ENCODE measurements at places on chromosomes 5 and 9.
A peak's percentile ranks its signal among the peaks of the same experiment; 100 is the strongest.

DNA sequence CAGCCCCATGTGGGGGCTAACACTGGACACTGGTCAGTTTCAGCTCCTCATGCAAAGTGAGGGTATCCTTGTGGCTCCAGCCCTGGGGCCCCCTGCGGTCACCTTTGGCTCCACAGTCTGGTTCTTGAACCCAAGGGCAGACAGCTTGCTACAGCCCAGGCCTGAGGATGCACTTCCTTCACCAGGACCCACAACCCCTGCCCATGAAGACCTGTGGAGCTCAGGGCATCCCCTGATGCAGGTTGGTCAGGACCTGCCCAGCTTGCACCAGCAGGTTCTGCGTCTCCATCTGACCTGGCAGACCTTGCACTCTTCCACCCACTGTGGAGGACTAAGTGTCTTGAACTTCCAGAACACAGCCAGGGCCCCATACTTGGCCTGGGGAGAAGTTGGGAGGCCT is 3.7 kb upstream of the MRNIP start:
- no peak overlapping the region for H3K4me3 ChIP-seq
- peaks cover 37% of the 10 kb centered on the region for H3K4me1 ChIP-seq
- no peaks in the 10 kb centered on the region for H3K27me3 ChIP-seq
- H3K36me3 ChIP-seq, result peaks cover 40% of the 10 kb centered on the region
- no peak for ATAC-seq

DNA sequence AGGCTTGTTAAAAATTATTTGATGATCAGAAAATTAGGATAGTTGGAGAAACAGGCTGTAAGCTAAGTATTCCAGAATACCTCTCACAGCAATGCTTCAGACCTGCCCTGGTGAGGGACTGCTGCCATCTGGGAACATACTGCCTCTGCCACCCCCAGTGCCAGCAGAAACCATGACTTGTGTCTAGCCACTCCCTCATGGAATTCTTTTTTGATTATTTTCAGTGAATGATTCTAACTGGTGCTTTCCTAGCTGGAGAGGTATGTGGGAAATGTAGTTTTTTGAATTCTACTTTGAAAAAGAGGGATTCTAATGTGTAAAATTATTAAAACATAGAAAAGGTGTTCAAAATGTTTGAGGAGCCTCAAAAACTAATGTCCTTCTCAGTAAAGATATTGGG is 126.3 kb downstream of the HMHB1 start:
- no peaks in the 10 kb centered on the region for H3K4me1 ChIP-seq
- no peaks in the 10 kb centered on the region for H3K36me3 ChIP-seq
- no peak overlapping the region for H3K27ac ChIP-seq
- H3K4me3 ChIP-seq, result no peak overlapping the region
- ATAC-seq, result no peak

- no peaks in the 10 kb centered on the region for H3K4me1 ChIP-seq
- no peak overlapping the region for H3K27ac ChIP-seq
- H3K4me3 ChIP-seq, result no peak overlapping the region
- ATAC-seq, result no peak
Measured at GRCh38 chr9:30522486-30522885, 1862.0 kb upstream of the ACO1 start.

DNA sequence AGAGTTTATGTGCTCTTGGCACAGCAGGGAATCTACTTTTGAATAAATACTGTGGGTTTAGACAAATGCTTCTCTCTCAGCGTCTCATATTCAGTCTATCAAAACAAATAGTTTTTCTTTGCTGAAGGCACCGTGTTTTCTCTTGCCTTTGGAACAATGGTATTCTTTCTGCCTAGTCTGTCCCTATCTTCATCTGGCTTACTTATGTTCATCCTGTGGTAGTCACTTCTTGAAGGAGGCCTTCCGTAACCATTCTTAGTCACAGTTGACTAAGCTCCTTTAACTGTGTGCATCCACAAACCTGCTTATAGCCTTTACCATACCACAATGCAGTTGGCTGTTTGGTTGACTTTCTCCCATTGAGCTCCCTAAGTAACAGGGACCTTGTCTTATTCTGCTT is 45.9 kb downstream of the LARP1 start:
- no peaks in the 10 kb centered on the region for H3K27me3 ChIP-seq
- no peaks in the 10 kb centered on the region for H3K4me1 ChIP-seq
- no peak overlapping the region for H3K4me3 ChIP-seq
- no peak overlapping the region for H3K27ac ChIP-seq
- no peak for ATAC-seq
- H3K36me3 ChIP-seq, result peaks cover 70% of the 10 kb centered on the region

DNA sequence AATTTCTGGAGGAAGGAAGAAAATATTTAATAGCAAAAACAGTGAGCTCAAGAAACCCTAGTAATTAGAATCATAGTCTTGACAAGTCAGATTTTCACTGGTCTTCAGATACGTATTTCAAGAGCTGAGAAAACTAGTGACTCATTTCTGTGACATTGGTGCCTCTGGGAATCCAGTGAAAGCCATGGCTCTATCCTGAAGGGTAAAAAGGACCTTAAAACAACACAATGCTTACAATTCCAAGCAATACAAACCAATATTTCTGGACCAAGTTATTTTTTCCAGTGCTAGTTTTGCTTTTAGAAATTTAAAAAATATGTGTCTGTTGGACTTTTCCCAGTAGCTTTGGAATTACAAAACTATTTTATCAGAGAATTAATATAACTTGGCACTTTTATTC is 140.3 kb downstream of the LPAR1 start:
- no peak overlapping the region for H3K4me3 ChIP-seq
- no peaks in the 10 kb centered on the region for H3K27me3 ChIP-seq
- no peak for ATAC-seq
- H3K27ac ChIP-seq, result no peak overlapping the region
- no peaks in the 10 kb centered on the region for H3K4me1 ChIP-seq
- no peaks in the 10 kb centered on the region for H3K36me3 ChIP-seq

GRCh38 chr5:149442563-149443182 is 63.6 kb upstream of the IL17B start:
- ATAC-seq, result peak; percentile 65
- H3K4me3 ChIP-seq, result no peak overlapping the region
- peaks cover 19% of the 10 kb centered on the region for H3K27me3 ChIP-seq
- H3K4me1 ChIP-seq, result peaks cover 6% of the 10 kb centered on the region
- H3K36me3 ChIP-seq, result no peaks in the 10 kb centered on the region
- no peak overlapping the region for H3K27ac ChIP-seq

DNA sequence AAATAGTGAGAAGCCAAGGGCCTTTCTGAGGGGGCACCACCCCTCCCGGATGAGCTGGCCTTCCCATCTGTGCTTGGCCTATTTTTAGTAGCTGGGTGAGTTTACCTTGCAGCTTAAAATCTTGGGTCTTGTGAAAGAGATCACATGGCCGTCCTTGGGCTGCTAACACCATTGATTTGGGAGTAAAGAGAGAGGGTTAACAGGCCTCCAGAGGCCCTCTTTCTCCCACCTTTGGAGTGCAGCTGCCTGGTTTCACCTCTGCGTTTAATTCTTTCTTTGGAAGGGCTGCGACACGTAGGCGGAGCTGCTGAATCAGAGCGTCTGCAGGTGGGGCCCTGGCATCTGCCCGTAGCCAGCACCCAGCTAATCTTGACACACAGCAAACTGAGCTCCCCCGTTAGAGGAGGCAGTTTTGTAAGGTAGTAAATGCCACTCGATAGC is 12.8 kb downstream of the OLFM1 start:
- no peak for ATAC-seq
- no peaks in the 10 kb centered on the region for H3K4me1 ChIP-seq
- H3K4me3 ChIP-seq, result no peak overlapping the region
- peaks cover 84% of the 10 kb centered on the region for H3K27me3 ChIP-seq

GRCh38 chr5:181052672-181053487 is 12.8 kb downstream of the BTNL9 start:
- peak overlapping the region; percentile 80 for H3K4me3 ChIP-seq
- ATAC-seq, result no peak
- H3K27ac ChIP-seq, result peak overlapping the region; percentile 62
- H3K36me3 ChIP-seq, result no peaks in the 10 kb centered on the region
- H3K4me1 ChIP-seq, result peaks cover 35% of the 10 kb centered on the region

DNA sequence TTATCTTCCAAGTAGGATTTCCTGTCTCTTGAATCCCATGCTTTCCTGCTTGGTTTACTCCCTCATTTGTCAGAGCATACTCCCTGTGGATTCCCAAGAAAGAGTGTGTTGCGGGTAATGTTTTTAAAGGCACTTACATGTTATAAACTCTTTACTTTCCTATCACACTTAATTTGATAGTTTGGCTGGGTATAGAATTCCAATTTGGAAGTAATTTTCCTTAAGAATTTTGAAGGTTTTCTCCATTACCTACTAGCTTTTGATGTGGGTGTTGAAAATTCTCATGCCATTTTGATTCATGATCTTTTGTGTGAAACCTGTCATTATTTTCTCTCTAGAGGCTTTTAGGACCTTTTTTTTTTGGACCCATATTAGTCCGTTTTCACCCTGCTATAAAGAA is 47.2 kb upstream of the PITX1 start:
- peaks cover 2% of the 10 kb centered on the region for H3K36me3 ChIP-seq
- H3K27ac ChIP-seq, result no peak overlapping the region
- no peak for ATAC-seq
- H3K4me3 ChIP-seq, result no peak overlapping the region
- peaks cover 23% of the 10 kb centered on the region for H3K27me3 ChIP-seq
- no peaks in the 10 kb centered on the region for H3K4me1 ChIP-seq

GRCh38 chr9:123438821-123439220 is 82.8 kb downstream of the CRB2 start:
- peaks cover 52% of the 10 kb centered on the region for H3K36me3 ChIP-seq
- no peak overlapping the region for H3K27ac ChIP-seq
- no peak overlapping the region for H3K4me3 ChIP-seq
- H3K4me1 ChIP-seq, result no peaks in the 10 kb centered on the region
- ATAC-seq, result no peak

DNA sequence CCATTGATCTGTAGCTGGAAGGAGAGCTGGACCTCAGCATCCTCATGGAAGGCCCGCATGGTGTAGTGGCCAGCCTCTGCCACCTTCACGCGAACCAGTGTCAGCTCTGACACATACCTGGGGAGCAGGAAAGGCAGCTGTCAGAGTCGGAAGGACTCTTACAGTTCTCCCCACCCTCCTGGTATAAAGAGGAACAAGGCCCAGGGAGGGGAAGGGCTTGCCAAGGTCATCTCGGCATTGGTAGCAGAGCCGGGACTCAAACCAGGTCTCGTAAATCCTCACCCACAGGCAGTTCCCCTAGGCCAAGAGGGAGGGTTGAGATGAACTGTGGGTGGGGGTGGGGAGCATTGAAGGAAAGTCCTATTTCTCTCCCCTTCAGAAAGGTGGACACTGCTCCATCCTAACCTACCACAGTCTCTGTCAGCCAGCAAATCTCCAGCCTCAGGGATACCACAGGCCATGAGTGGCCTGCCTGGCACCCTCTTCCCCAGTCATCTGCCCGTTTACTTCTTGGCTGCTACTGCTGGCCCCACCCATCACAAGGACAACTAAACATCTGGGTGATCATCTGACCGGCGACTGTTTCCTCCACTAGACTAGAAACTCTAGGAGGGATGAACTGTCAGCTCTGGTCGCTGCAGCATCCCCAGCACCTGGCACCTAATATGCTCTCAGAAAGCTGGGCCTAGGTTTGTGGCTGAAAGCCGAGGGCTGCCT is 23.5 kb downstream of the PDGFRB start:
- H3K27me3 ChIP-seq, result no peaks in the 10 kb centered on the region
- peaks cover 8% of the 10 kb centered on the region for H3K4me1 ChIP-seq
- H3K4me3 ChIP-seq, result no peak overlapping the region
- no peak overlapping the region for H3K27ac ChIP-seq
- no peaks in the 10 kb centered on the region for H3K36me3 ChIP-seq
- ATAC-seq, result peak; percentile 2

- ATAC-seq, result peak; percentile 75
- H3K27me3 ChIP-seq, result no peaks in the 10 kb centered on the region
- no peak overlapping the region for H3K4me3 ChIP-seq
- H3K4me1 ChIP-seq, result peaks cover 47% of the 10 kb centered on the region
Measured at GRCh38 chr5:115480271-115480670, 64.3 kb downstream of the FEM1C start.

DNA sequence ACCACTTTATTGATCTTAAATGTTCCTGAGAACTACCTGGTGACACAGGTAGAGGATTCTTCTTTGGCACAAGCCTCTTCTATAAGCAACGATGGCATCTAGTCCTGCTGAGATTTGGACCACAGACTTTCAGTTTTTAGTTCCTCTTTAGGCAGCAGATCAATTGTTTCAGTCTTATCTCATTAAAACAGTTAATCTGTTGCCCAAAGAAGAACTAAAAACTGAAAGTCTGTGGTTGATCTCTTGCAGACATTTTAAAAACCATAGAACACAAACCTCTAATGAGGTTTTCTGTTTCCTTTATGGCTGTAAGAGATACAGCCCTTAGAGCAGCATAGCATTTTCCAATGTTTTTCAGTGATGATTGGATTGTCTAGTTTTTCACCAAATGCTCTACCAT is 480.9 kb downstream of the MTRR start:
- H3K36me3 ChIP-seq, result no peaks in the 10 kb centered on the region
- peak; percentile 76 for ATAC-seq

GRCh38 chr9:109912082-109912582 is 132.1 kb downstream of the PALM2AKAP2 start:
- no peaks in the 10 kb centered on the region for H3K36me3 ChIP-seq
- no peaks in the 10 kb centered on the region for H3K27me3 ChIP-seq
- peaks cover 33% of the 10 kb centered on the region for H3K4me1 ChIP-seq
- no peak overlapping the region for H3K27ac ChIP-seq
- ATAC-seq, result no peak
- H3K4me3 ChIP-seq, result no peak overlapping the region

- H3K4me1 ChIP-seq, result no peaks in the 10 kb centered on the region
- no peak overlapping the region for H3K27ac ChIP-seq
- H3K36me3 ChIP-seq, result no peaks in the 10 kb centered on the region
- H3K4me3 ChIP-seq, result no peak overlapping the region
Measured at GRCh38 chr5:8844206-8844605, 701.7 kb downstream of the SEMA5A start.

DNA sequence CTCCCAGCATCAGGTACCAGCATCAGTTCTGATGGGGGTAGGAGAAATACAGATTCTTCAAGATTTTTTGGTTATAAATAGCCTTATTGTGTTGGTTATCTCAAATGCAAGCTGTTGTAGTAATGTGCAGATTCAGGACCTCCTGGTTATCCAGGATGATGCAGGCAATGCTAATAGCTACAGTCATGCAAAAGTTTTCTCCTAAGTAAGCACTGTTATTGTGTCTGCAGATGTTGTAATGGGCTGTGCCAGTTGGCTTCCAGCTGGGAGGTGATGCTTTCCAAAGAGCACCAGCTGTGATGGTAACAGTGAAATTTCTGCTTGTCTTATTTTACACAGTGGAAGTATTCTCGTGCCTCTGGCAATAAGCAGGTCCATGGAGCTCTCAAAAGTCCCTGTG is 719.2 kb upstream of the CTNND2 start:
- no peaks in the 10 kb centered on the region for H3K27me3 ChIP-seq
- H3K27ac ChIP-seq, result no peak overlapping the region
- H3K4me1 ChIP-seq, result no peaks in the 10 kb centered on the region
- H3K36me3 ChIP-seq, result no peaks in the 10 kb centered on the region
- no peak for ATAC-seq

DNA sequence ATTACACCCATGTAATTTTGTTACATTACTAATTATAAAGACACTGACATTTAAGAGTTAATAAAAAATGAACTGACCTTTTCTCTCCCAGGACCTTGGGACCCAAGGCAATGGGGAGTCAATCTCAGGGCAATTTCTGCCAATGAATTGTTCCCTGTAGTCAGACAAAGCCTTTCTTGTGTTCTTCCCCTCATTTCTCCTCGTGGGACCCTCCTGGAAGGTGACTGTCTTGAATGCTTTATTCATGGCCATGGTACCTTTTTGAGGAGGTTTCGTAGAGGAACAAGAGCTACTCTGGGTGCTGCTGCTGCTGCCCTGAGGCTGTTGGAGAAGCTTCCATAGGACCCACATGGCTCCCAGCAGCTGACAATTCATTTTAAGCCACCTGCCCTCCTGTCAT is 190.3 kb downstream of the SNX18 start:
- H3K27me3 ChIP-seq, result no peaks in the 10 kb centered on the region
- no peaks in the 10 kb centered on the region for H3K36me3 ChIP-seq
- no peak for ATAC-seq
- H3K4me3 ChIP-seq, result no peak overlapping the region

All from stimulated activated memory B cell treated with anti-CD40 and anti-IgM and Interleukin-4, amounts not matched to agents 10 μg/mL and 1 μg/mL and 100 μg/mL, for 72 hours (primary cell).